ENCODE measurements at places on chromosomes 11 and 22. TPM values are rescaled to one million over a fixed set of nuclear protein-coding genes. Genes with fewer than 3 reads are reported as not detected.

SYT12 gene
- total RNA-seq, result 5.1 TPM

OR8D4 gene
- total RNA-seq, result not detected

LMO1 gene
- total RNA-seq, result 0.15 TPM

OR56B4 gene
- not detected for total RNA-seq

CSF2RB gene
- total RNA-seq, result 0.12 TPM

KDM4D gene
- total RNA-seq, result 2.7 TPM

APIP gene
- 30.5 TPM for total RNA-seq

DEFB131B gene
- not detected for total RNA-seq

CSRP3 gene
- total RNA-seq, result not detected

FGF4 gene
- total RNA-seq, result not detected

GP1BB gene
- total RNA-seq, result 5.9 TPM

PLCB3 gene
- 69.0 TPM for total RNA-seq

- H3K4me1 ChIP-seq, result no peaks in the 10 kb centered on the region
- H3K27me3 ChIP-seq, result no peaks in the 10 kb centered on the region
- H3K27ac ChIP-seq, result no peak overlapping the region
- DNase-seq, result no peak
- no peaks in the 10 kb centered on the region for H3K36me3 ChIP-seq
These were observed 110.8 kb downstream of the KCNQ1OT1 start for GRCh38 chr11:2588809-2589537.

- no peaks in the 10 kb centered on the region for H3K4me1 ChIP-seq
- no peaks in the 10 kb centered on the region for H3K36me3 ChIP-seq
- no peak overlapping the region for H3K27ac ChIP-seq
- no peak for DNase-seq
These were observed 40.1 kb upstream of the TIMP3 start for GRCh38 chr22:32761251-32761903.

GRCh38 chr11:65172600-65172999 is 2.6 kb downstream of the SPDYC start:
- H3K4me3 ChIP-seq, result no peak overlapping the region
- DNase-seq, result no peak
- peaks cover 6% of the 10 kb centered on the region for H3K4me1 ChIP-seq
- H3K27ac ChIP-seq, result no peak overlapping the region

GRCh38 chr22:26757496-26757895 is 100.1 kb downstream of the MIAT start:
- H3K4me1 ChIP-seq, result no peaks in the 10 kb centered on the region
- no peaks in the 10 kb centered on the region for H3K27me3 ChIP-seq
- no peak overlapping the region for H3K27ac ChIP-seq
- no peak for DNase-seq
- H3K4me3 ChIP-seq, result no peak overlapping the region

DNA sequence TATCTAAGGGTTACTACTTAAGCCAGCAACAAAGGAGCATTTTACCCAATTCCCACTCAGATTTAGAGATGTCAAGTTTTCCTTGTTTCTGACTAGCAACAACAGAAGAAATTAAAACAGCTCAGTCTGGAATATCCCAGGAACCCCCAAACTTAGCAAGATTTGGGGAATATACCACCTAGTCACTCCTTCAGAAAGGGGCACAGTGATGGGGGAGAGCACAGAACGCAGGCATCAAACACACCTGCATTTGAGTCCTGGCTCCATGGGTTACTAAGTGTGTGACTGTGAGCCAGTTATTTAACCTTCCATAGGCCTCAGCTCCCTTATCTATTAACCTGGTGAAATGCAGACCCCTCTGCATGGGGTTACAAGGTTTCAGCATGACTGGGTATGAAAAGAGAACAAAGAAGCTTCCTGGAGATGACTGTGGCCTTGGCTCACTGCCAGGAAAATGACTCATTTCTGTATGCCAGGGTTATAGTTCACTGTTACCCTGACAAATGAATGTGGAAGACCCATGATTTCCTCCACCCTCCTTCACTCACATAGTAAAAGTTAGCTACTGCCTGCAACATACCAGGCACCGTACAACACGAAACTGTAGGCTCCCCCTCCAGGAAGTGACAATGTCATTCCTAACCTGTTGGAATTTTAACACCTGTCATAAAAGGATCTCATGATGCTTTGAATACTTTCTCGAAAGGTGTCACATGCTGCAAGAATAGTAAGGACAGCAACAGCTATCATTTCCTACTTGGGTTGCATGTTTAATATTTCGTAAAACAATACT is 79.6 kb downstream of the ME3 start:
- peak; percentile 96 for DNase-seq
- peaks cover 39% of the 10 kb centered on the region for H3K4me1 ChIP-seq

DNA sequence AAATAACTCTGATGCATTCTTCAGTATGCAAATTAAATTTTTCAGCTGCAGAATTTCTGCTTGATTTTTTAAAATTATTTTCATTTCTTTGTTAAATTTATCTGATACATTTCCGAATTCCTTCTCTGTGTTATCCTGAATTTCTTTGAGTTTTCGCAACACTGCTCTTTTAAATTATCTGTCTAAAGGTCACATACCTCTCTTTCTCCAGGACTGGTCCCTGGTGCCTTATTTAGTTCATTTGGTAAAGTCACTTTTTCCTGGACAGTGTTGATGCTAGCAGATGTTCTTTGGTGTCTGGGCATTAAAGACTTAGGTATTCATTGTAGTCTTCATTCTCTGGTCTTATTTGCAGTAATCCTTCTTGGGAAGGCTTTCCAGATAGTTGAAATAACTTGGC is 577.4 kb upstream of the LUZP2 start:
- no peaks in the 10 kb centered on the region for H3K4me1 ChIP-seq
- no peak overlapping the region for H3K27ac ChIP-seq
- no peaks in the 10 kb centered on the region for H3K27me3 ChIP-seq
- no peaks in the 10 kb centered on the region for H3K36me3 ChIP-seq

DNA sequence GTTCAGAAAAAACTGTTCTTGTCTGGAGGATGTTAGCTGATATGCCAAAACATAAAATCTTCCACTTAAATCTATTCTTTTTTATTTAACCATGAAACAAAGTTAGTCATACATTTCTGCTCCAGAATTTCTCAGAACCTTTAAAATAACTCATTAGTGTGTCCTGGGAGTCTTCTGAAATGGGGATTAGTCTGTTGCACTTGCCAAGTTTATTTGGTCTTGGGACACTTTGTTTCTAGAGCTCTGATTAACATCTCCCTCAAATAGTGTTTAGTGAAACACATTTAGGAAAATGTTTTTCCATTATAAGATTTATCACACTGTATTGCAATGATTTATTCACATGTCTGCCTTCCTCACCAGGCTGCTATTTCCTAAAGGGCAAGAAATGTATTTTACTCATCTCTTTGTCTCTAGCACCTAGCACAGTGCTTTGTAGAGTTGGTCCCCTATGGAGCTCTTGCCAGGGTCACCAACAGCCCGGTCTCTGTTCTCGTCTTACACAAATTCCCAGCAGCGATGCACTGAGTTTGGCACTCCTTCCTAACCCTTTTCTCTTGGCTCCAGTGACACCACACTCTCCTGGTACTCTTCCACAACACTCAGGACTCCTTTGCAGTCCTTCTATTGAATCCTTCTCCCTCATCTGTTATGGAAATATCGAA is 189.2 kb downstream of the CSNK2A3 start:
- no peaks in the 10 kb centered on the region for H3K4me1 ChIP-seq
- H3K27me3 ChIP-seq, result peaks cover 34% of the 10 kb centered on the region
- DNase-seq, result no peak
- H3K4me3 ChIP-seq, result no peak overlapping the region

GRCh38 chr11:20089367-20089766 is 70.9 kb downstream of the DBX1 start:
- no peaks in the 10 kb centered on the region for H3K4me1 ChIP-seq
- no peaks in the 10 kb centered on the region for H3K27me3 ChIP-seq
- no peak for DNase-seq
- H3K27ac ChIP-seq, result no peak overlapping the region
- no peak overlapping the region for H3K4me3 ChIP-seq

- peak within 1 kb of the TSS; percentile 52 for H3K27ac ChIP-seq
- H3K36me3 ChIP-seq, result no peaks in the 10 kb centered on the region
- H3K4me1 ChIP-seq, result peaks cover 34% of the 10 kb centered on the region
- DNase-seq, result peak; percentile 97
- no peaks in the 10 kb centered on the region for H3K27me3 ChIP-seq
These were observed at the start of gene ADAMTS15 for GRCh38 chr11:130448416-130449309. Gene ADAMTS15 (plus strand): TSS chr11:130448645. CDS start chr11:130448974, 329 bp downstream.

DNA sequence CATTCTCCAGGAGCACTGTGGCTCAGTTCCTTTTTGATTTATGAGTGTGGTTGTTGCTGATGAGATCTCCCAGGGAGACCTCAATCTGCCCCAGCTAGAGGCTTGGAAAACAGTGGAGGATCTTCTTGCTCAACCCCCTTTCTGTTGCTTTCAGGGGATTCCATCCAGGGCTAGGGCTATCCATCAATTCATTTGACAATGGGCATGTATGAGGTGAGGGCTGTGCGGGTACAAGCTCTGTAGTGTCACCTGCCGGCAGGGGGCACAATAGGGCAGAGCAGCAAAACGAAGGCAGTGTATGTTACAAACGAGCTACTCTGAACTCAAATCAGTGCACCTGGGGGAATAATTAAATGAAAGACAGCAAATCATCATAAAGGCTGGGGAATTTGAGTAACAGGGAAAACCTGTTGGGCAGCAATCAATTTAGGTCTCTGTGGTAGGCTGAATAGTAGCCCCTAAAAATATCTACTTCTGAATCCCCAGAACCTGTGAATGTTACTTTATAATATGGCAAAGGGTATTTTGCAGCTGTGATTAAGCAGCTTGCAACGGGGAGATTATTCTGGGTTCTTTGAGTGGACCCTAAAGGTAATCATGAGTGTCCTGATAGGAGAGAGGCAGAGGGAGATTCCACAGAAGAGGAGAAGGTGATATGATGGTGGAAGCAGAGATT is 170.3 kb upstream of the ZBED5 start:
- 0 out of 2 replicates have a peak, but pooled peaks cover 3% of the 10 kb centered on the region for H3K27me3 ChIP-seq
- no peak overlapping the region for H3K27ac ChIP-seq
- no peaks in the 10 kb centered on the region for H3K36me3 ChIP-seq
- no peak overlapping the region for H3K4me3 ChIP-seq

DNA sequence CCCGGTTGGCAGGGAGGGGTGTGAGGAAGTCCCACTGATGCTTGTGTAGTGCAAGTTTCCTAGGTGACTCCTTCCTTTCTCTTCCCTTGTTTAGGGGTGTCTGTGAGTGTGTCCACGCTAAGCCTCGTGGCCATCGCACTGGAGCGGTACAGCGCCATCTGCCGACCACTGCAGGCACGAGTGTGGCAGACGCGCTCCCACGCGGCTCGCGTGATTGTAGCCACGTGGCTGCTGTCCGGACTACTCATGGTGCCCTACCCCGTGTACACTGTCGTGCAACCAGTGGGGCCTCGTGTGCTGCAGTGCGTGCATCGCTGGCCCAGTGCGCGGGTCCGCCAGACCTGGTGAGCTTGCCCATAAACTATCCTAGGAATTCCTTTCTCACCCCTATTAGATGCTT is 10.4 kb downstream of the CCKBR start:
- H3K27ac ChIP-seq, result no peak overlapping the region
- H3K4me3 ChIP-seq, result no peak overlapping the region
- H3K27me3 ChIP-seq, result peaks cover 34% of the 10 kb centered on the region
- no peak for DNase-seq

DNA sequence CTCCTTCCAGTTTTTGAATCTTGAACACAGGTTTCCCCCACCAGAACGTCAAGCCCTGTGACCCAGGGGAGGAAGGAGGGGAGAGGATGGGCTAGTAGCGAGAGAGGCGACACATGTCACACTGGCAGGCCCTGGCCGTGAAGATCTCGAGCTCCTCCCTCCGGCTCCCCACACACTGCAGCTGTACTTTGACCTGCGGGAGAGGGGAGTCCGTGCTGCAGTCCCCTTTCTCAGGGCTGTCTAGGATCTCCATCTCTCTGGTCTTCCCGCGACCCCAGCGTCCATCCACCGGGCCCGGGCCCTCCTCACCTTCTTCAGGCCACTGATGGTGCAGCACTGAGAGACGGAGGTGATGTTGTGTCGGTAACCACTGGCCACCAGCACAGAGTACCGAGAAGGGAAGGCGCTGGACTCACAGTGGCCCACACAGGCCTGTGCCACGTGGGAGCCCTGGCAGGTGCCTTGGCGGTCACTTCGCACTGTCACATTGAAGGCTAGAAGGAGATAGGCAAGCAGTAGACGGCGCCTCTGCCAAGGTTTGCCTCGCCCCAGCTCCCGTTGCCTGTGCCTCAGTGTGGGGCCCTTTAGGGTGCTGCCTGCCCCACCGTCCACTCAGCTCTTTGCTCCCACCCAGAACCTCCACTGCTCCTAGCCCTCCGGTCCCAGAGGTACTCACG is 873 bp downstream of the GPHA2 start:
- H3K36me3 ChIP-seq, result peaks cover 10% of the 10 kb centered on the region
- H3K4me3 ChIP-seq, result no peak overlapping the region
- H3K27ac ChIP-seq, result no peak overlapping the region
- H3K4me1 ChIP-seq, result no peaks in the 10 kb centered on the region
- H3K27me3 ChIP-seq, result no peaks in the 10 kb centered on the region

DNA sequence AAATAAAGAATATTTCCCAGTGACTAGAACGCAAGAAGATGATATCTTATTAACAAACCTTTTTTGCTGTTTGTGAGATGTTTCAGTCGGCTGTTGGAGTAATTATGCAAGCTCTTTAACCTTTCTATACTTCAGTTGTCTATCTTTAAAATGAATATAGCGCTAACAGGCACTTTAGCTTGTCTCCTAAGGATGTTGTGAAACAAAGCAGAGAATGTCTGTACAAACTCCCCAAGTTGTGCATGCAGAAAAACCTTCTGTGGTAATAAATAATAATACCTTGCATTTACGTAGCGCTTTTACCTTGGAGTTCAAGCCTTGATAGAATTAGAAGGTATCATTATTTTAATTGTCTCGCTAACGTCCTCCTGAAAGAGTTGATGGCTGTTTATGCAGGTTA is 1.9 kb upstream of the KDM2A start:
- DNase-seq, result no peak
- H3K36me3 ChIP-seq, result no peaks in the 10 kb centered on the region
- no peak overlapping the region for H3K27ac ChIP-seq
- H3K27me3 ChIP-seq, result no peaks in the 10 kb centered on the region

GRCh38 chr22:39308614-39309363 is 10.6 kb downstream of the RPL3 start:
- peak; percentile 89 for DNase-seq
- no peaks in the 10 kb centered on the region for H3K27me3 ChIP-seq
- peak overlapping the region; percentile 46 for H3K4me3 ChIP-seq
- peaks cover 18% of the 10 kb centered on the region for H3K4me1 ChIP-seq
- peak overlapping the region; percentile 68 for H3K27ac ChIP-seq
- H3K36me3 ChIP-seq, result peaks cover 14% of the 10 kb centered on the region

- no peak overlapping the region for H3K27ac ChIP-seq
- peaks cover 55% of the 10 kb centered on the region for H3K27me3 ChIP-seq
- H3K4me1 ChIP-seq, result no peaks in the 10 kb centered on the region
- H3K4me3 ChIP-seq, result no peak overlapping the region
- DNase-seq, result peak; percentile 20
These were observed 14.0 kb upstream of the POU2AF1 start for GRCh38 chr11:111393096-111393495.

GRCh38 chr22:23089633-23090456 is 19.5 kb downstream of the GNAZ start:
- no peaks in the 10 kb centered on the region for H3K4me1 ChIP-seq
- no peaks in the 10 kb centered on the region for H3K36me3 ChIP-seq
- H3K4me3 ChIP-seq, result no peak overlapping the region
- H3K27me3 ChIP-seq, result no peaks in the 10 kb centered on the region
- H3K27ac ChIP-seq, result no peak overlapping the region
- no peak for DNase-seq

- H3K27ac ChIP-seq, result peak overlapping the region; percentile 76
- peak; percentile 8 for DNase-seq
- peak overlapping the region; percentile 95 for H3K4me3 ChIP-seq
- H3K4me1 ChIP-seq, result peaks cover 10% of the 10 kb centered on the region
- no peaks in the 10 kb centered on the region for H3K27me3 ChIP-seq
- H3K36me3 ChIP-seq, result peaks cover 4% of the 10 kb centered on the region
These were observed 787 bp downstream of the SMDT1 start for GRCh38 chr22:42080287-42080686.

GRCh38 chr11:33379947-33380346 is 122.8 kb downstream of the HIPK3 start:
- H3K27ac ChIP-seq, result no peak overlapping the region
- H3K27me3 ChIP-seq, result no peaks in the 10 kb centered on the region
- H3K4me3 ChIP-seq, result no peak overlapping the region
- H3K36me3 ChIP-seq, result no peaks in the 10 kb centered on the region
- DNase-seq, result no peak
